Keratinocyte (primary cell): ENCODE measurements at places on chromosomes 3 and 15.

DNA sequence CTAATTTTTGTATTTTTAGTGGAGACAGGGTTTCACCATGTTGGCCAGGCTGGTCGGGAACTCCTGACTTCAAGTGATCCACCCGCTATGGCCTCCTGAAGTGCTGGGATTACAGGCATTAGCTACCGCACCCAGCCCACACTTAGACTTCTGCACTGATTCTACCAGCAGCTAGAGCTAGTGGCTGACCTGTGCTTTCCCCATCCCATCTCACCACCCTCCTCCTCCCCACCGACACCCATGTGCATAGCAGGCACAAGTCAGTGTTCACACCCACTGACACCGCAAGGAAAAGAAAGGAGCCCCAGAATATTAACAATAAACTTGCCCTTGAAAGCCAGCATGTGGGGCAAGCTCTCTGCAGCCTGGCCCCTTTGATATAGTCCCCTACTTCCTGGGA is 11.2 kb upstream of the ABTB1 start:
- DNase-seq, result no peak

- DNase-seq, result no peak
Observed at GRCh38 chr3:69031635-69032034, 18.2 kb upstream of the EOGT start.

DNA sequence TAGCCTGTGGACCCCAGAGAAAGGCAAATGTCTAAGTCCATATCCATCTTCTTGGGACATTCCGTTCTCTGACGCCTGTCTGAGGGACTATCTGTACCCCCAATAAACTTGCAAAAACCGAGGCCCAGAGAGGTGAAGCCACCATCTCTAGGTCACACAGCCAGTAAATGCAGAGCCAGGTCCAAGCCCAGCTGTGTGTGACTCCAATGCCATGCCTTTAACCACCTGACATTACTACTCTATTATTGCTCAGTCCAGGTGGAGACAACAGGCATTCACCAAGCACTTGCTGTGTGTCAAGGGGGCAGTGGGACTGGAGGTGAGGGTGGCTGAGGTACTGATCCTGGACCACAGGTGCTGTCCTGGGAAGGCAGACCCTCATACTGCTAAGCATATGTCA is 25.4 kb downstream of the CYP8B1 start:
- no peak for DNase-seq

- DNase-seq, result no peak
Observed at GRCh38 chr3:176961916-176962315, 235.4 kb downstream of the TBL1XR1 start.

DNA sequence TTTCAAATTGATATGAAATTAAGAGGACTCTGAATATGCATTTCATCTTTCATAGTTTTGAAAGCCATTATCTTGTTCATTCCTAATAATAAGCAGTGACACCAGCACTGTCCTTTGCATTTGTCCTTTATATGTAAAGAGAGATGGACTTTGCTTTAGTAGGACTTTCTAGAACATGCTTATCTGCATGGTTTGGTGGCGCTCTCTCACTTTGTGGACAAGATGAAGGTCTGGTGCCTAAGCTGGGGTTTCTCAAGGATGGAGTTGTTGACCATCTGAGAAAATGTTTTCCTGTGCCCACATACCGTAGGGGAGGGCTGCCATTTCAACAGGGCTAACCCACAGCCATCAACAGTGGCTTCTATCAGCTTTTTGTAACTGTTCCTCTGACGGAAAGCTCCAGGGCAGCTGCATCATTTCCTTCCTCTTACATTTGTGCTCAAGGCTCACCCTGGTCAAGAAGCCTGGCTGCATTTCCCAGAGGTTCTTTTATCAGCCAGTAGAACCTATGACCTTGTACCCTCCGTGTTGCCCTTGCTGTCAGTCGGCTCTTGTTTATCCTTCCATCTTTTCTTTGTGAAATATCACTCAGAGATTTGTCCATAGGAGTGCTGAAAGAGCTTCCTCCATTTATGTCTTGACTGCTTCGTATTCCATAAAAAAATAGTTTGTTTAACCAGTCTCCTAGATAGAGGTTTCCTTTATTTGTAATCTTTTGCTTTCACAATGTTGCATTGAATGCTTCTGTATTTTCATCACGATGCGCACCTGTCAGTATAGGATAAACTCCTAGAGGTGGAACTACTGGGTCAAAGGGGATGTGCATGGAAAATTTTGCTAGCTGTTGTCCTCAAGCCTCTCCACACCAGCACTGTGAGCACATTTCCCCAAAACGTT is 44.6 kb downstream of the ABHD2 start:
- no peak for DNase-seq

DNA sequence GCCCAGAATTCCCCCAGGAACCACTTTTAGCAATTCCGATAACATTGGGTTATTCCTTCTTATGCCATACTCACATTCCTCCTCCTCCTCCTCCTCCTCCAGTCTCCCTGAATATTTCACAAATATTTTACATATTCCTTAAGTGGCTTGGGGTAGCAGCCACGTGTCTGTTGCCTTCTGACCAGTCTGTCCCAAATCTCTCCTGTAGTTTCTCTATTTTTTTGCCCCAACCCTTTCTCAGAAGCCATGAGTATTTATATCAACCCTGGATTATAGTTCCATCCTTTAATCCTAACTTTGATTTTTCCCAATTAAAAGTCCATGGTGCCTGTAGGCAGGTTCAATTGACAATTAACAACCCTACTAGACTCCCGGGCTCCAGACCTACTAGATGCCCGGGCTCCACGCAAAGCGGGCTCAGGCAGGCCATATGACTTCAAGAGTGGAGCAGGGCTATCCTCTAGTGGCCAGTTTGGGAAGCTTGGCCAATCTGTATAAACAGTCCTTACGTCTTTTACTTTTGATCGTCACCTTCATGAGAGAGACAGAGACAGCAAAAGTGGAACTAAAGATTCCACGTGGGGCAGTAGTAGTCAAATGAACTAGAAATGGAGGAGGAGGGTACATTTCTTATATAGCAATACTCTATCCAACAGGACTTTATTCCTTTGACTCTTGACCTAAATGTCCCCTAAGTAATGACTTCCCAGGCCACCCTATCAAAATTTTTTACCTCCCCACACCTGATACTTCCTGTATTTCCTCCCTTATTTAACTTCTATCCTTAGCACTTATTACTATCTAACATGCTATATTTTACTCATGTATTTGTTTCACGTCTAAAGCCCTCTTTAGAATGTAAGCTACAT is 69.7 kb downstream of the USF3 start:
- no peak for DNase-seq
